DMS 273 treated with DMSO at 0.1 percent for 48 hours (cell line): ENCODE measurements at places on chromosomes 11 and 22.

DNA sequence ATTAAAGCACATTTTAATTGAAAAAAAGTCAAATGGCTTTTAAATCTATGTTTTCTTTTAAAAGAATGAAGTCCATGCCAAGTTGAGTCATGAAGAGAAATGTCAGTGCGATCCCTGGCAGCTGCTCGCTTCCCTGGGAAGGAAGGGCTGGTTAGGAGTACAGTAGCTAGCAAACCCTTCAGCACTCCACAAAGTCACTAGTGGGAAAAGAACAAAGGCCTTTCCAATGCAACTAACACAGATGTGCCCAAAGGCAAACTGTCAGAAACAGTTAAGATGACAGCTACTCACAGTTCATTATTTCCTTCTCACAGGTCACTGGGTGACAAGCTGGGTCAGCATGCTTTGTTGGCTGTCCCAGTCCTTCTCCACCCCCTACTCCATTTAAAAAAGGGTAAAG is 308.7 kb downstream of the DCDC1 start:
- no peak for DNase-seq

- no peak for DNase-seq
Observed at GRCh38 chr11:18100926-18101656, 4.8 kb downstream of the SAAL1 start.

DNA sequence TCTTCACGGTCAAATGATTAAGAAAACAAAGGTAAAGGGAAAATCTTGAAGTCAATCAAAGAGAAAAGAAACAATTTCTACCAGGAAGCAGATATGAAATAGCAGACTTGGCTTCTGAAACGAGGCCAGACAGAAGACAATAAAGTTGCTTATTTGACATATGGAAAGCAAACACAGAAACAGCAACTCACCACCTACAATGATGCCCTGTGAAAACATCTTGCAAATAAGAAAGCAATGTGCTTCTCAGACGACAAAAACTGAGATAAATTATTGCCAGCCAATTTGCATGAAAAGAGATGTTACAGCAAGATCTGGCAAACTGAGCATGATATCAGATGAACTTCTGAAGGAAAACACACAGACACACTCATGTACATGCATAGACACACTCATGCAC is 45.9 kb upstream of the CTSC start:
- no peak for DNase-seq

- DNase-seq, result peak; percentile 80
Observed at GRCh38 chr11:103108933-103109817, at the start of gene DYNC2H1. TSS of gene DYNC2H1 (plus strand) at chr11:103109426. CDS start at chr11:103109575, 149 bp downstream.

- DNase-seq, result no peak
Observed at GRCh38 chr11:62615521-62615920, 2.5 kb downstream of the ROM1 start.

GRCh38 chr11:126340960-126341606 is 14.4 kb upstream of the ST3GAL4 start:
- DNase-seq, result no peak

DNA sequence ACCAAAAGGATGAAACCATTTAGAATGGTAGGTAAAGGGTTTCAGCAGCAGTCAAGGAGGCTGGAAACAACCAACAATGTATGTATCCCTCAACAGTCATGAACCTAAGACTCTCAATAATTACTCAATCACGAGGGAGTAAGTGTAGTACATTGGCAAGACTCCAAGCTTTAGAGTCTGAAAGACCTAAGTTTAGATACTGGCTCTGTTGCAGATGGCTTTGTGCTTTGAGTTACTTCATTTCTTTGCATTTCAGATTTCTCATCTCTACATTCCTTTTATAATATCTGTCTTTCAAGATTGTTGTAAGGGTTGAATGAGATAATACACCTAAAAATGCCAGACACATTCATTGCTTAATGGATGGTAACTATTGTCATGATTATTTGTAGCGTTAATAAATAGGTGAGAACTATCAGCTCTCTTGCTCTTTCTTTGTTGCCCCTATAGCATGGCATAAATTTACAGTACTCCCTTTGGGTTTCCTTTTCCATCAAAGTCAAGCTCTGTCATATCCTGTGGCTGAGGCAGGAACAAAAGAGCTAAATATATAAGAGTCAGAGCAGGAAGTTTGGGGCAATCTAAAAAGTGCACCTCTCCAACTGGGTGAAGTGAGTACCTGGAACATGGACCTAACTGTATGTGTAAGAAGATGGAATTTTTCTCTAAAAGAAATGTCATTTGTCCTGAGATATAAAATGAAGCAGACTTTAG is 228.2 kb upstream of the ZC3H12C start:
- no peak for DNase-seq

DNA sequence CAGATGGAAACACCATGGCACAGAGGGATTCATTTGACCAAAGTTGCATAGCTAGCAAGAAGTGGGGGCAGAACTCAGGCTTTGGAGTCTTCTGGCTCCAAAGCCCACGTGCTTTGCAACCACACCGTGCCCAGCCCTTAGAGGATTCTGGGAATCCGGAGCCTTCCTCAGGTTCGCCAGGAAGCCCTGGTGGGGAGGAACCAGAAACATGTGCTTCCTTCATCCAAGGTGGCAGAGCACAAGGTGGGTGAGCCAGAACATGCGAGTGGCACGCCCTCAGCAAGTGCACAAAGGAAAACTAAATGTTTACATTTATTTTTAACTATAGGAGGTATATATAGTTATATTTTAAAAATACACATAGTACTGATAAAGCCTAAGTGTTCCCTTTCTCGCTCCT is 151.9 kb upstream of the NECTIN1 start:
- DNase-seq, result no peak

- DNase-seq, result no peak
Observed at GRCh38 chr11:72098741-72099140, 4.4 kb downstream of the LAMTOR1 start.
